ENCODE measurements at places on chromosomes 11 and 22.

- DNase-seq: no peak
Measured at GRCh38 chr11:77093056-77093891, 9.4 kb upstream of the OMP start.

- DNase-seq: no peak
Measured at GRCh38 chr11:74492084-74492483, 1.4 kb downstream of the LIPT2 start.

DNA sequence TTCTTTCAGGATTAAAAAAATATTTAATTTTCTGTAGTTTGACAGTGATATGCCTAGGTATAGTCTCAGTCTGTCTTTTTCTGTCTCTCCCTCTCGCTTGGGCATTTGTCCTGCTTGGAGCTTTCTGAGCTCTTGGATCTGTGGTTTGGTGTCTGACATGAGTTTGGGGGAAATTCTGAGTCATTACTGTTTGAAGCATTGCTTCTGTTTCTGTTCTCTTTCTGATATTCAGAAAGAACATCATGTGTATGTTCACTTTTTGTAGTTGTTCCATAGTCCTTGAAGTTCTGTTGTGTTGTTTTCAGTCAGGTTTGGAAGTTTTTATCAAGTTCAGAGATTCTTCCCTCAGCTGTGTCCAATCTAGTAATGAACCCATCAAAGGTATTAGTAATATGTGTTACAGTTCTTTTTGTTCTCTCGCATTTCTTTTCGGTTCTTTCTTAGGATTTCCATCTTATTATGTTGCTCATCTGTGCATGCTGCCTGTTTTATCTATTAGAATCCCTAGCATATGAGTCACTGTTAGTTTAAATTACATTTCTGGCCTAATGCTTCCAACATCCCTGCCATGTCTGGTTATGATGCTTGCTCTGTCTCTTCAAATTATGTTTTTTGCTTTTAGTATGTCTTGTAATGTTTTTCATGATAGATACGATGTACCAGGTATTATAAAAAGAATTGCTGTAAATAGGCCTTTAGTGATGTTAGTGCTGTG, 48.4 kb downstream of the DDX10 start:
- no peak for DNase-seq

DNA sequence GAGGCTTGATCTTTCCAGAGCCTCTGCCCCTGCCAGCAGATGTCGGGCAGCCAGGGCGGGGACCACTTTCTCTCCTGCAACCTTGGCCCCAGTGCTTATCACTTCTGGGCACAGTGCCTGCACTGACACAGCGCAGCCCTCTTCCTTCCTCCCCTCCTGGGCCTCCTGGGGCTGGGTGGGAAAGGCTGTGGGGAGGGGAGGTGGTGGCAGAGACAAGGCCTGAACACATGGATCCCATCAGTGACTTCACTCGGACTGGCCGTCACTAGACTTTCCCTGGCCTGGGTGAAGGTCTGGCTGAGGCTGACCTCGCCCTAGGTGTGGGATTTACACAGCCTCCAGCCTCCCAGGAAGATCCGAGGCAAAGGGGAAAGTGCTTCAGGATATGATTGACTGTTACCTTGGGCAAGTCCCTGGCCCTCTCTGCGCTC, 68.1 kb downstream of the LRRC32 start:
- DNase-seq: no peak

- no peak for DNase-seq
Measured at GRCh38 chr11:1326435-1327063, 17.1 kb upstream of the TOLLIP start.

DNA sequence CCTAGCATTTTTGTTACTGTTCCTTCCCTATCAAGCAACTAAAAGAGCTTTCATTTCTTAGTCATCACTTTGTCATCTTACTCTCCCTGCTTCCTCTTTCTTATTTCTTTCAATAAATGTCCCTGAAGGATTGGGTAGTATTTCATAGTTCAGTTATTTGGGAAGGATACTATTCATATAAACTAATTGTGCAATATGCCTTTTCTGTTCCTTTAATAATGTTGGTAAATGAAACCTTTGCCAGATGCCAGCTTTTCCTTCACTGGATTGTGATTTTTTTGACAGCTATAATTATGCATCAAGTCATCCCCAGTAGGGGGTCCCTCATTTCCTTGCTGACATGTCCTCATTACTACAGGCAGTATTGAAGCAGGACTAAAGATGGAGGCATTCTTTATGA, 101.7 kb downstream of the ATM start:
- no peak for DNase-seq

GRCh38 chr22:17898375-17898774, 124.1 kb upstream of the BID start:
- no peak for DNase-seq

- DNase-seq: no peak
Measured at GRCh38 chr11:75549370-75549958, 12.6 kb upstream of the SERPINH1 start.

- DNase-seq: no peak
Measured at GRCh38 chr22:38871360-38872171, 450 bp downstream of the CBX6 start.

DNA sequence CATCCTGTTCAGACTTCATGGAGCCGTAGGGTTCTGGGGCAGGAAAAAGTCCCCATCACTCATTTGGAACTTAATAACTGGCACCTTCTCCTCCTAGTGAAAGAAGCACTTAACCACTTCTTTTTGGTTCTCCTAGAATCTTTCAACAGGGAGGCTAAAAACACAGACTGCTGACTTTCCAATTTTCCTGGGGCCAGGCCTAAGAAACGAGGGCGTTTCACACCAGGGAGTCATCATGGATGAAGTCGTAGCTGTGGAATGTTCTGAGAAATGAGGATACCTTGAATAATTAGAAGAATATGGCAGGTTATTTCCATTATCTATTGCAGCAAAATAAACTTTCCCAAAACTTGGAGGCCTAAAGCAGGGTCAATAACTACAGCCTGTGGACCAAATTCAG, 26.0 kb upstream of the API5 start:
- no peak for DNase-seq

DNA sequence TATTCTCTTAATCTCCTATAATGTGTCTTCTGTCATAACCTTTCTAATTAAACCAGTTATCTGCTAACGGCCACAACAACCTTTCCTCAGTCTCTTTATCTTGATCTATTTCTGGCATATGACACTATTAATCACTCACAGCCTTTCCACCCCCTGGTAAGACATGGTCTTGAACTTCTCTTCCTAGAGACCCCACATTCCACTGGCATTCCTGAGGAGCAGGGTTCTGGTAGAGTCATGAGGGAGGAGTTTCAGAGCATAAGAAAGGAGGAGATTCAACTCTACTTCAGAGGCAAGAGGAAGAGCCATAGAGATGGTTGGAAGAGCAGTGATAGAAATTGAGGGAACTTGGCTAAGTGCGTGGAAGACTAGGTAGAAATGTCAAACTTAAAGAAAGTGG, 325.6 kb downstream of the BLID start:
- DNase-seq: no peak

GRCh38 chr11:34916843-34917770, 689 bp downstream of the PDHX start:
- no peak for DNase-seq

GRCh38 chr22:22060200-22061084, 77.9 kb upstream of the TOP3B start:
- DNase-seq: no peak

GRCh38 chr11:118383657-118384056, 17.7 kb upstream of the ATP5MG start:
- no peak for DNase-seq

DNA sequence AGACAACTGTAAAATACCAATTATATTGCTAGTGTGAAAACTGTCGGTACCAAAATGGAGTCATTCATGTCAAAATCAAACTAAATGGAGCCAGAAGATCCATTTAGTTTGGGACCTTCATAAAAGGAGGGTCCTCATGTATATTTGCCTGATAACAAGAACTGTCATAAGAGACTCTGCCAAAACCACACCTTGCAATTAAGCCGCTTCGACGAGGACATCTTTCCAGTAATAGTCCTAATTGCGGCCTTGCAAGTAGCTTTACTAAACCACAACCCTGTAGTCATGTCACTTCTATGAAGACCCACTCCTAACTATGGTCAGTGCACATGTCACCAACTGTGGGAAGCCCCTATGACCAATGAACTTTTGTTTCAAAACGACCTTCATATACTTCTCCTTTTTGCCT, 9.4 kb downstream of the UBQLN3 start:
- no peak for DNase-seq
